Activated naive CD4-positive, alpha-beta T cell treated with anti-CD3 and anti-CD28 coated beads, Interleukin-2, amount 50 U/mL, for 16 hours (primary cell): ENCODE measurements at places on chromosomes 11 and 22.

- no peak for DNase-seq
Measured at GRCh38 chr11:1001617-1002405, 34.7 kb downstream of the MUC6 start.

GRCh38 chr11:92527467-92527866, 302.8 kb downstream of the FAT3 start:
- no peak for DNase-seq

- DNase-seq: no peak
Measured at GRCh38 chr11:105449100-105449734, 160.7 kb upstream of the GRIA4 start.

DNA sequence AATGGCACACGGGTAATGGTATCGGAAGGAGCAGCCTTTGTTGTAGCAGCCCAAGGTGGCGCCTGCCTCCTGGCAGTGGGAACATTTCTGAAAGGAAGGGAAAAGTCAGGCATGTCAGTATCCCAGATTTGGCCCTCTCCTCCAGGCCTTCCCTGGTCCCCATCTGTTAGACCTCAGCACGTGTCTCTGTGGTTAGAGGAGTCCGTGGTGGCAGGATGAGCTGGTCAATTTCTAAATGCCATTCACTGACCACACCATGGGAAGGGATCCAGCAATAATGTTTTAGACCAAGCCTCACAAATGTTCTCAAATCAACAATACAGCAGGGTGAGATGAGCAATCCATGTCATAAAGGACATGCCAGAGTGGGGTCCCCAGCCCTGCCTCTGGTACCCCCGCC, 49.0 kb upstream of the CYP2D6 start:
- DNase-seq: no peak

- no peak for DNase-seq
Measured at GRCh38 chr11:23866641-23867040, 630.2 kb upstream of the LUZP2 start.

- no peak for DNase-seq
Measured at GRCh38 chr22:31179345-31179744, 19.4 kb downstream of the RNF185 start.

- DNase-seq: no peak
Measured at GRCh38 chr11:132099692-132100091, 729.3 kb downstream of the NTM start.

DNA sequence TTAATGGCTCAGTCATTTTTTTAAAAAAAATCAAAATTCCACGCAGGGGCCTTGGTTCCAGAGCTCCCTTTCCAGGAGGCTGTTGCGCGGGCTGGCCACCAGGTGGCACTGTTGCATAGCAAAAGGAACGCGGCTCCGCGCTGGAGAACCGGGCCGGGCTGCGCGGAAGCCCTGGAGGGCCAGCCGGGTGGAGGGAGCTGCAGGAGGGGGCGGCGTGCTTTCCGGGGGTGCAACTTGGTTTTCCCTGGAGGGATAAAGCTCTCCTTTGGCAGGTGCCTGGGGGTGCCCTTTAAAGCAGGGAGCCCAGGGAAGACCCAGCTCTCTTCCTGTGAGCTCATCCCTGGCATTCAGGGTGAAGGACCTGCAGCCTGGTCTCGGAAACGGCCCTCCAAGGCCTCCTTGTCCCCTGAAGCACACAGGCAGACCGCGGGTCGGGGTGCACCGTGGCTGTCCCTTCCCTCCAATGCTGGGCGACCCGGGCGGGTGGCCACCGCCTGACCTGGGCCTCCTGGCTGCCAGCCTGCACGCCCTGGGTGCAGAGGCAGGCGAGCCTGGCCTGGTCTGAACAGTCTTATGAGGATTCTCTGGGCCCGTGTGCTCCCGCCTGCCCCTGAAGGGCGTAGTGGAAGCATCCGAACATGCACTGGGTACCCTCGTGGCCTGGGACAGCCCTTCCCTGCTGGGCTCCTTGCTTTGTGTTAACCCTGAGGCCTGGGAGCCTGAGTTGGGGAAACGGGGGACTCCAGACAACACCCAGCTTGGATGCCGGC, 23.4 kb downstream of the KRTAP5-5 start:
- peak; percentile 78 for DNase-seq

- DNase-seq: no peak
Measured at GRCh38 chr11:59216641-59217564, 4.2 kb upstream of the MPEG1 start.

GRCh38 chr11:34502949-34503348, 10.6 kb downstream of the ELF5 start:
- DNase-seq: no peak

DNA sequence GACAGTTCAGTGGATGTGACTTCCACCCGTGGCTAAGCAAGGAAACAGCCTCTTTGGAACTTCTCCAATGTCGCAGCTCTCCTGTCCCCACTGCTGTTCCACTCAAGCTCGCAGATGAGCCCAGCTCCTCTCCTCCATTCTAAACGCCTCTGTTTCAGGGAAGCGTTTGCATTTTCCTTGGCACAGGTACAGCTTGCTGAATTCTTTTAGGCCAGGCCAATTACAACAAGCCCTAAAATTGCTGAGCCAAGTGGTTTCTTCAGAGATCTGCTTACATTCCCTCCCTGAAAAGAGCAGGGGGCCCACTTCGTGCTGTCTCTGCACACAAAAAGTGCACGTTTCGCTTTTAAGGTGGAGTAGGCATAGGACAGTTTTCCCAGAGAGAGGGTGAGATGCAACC, 91.5 kb upstream of the BLID start:
- no peak for DNase-seq

DNA sequence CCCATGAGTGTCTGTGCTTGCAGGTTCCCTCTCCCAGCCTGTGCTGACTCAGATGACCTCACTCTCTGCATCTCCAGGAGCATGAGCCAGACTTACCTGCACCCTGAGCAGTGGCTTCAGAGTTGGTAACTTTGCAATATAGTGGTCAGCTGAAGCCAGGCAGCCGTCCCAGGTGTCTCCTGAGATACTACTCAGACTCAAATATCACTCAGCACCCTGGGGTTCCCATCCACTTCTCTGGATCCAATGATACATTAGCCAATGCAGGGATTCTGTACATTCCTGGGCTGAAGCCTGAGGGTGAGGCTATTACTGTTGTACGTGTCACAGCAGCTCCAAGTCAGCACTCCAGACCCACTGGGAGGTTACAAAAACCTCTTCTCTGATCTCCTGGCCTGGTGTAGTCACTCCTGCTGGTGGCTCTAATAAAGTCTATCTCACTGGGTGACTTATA, 87.8 kb upstream of the TOP3B start:
- no peak for DNase-seq

- DNase-seq: no peak
Measured at GRCh38 chr11:127118811-127119210, 118.2 kb upstream of the KIRREL3 start.

GRCh38 chr22:47219789-47220188, 457.3 kb downstream of the TBC1D22A start:
- DNase-seq: no peak

GRCh38 chr22:28418008-28418407, 261.6 kb downstream of the TTC28 start:
- DNase-seq: no peak

DNA sequence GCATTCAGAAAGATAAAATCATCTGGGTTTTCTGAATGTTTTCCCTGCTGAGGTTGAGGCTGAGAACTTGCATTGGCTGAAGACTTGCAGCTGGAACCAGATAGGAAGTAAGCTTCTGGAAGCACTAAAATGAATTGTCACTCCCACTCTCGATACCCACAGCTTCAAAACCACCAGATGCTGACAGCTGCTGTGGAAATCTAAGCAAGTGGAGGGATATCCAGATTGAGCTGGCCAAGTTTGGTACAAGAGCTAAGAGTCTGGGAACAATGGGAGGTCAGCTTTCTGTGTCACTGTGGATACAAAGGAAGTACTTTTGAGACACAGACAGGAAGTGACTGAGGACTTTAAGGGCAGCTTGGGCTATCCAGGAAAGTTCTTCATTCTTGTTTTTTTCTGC, 51.3 kb upstream of the CD44 start:
- DNase-seq: no peak

- DNase-seq: no peak
Measured at GRCh38 chr11:68524213-68524612, 63.7 kb downstream of the PPP6R3 start.

- no peak for DNase-seq
Measured at GRCh38 chr22:24440270-24440717, 12.9 kb downstream of the ADORA2A start.

GRCh38 chr11:57213342-57214097, 23.5 kb downstream of the APLNR start:
- DNase-seq: no peak

DNA sequence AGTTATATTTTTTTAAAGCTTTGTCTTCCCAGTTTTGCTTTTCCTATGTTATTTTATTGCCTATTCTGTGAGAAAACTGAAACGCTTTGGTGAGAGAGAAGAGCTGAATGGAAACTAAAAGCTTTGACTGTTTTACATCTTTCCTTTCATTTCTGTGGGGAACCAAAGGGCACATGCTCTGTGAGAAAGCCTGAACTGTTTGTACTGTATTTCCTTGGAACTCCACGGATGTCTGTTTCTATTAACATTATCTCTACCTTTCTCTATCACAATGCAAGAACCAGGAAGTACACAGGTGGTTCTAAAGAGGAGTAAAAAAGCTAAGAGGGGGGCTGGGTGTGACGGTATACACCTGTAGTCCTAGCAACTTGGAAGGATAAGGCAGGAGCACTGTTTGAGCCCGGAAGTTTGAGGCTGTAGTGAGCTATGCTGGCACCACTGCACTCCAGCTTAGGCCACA, 43.8 kb downstream of the CELF1 start:
- DNase-seq: no peak

- DNase-seq: no peak
Measured at GRCh38 chr22:42977569-42977968, 37.4 kb downstream of the PACSIN2 start.

DNA sequence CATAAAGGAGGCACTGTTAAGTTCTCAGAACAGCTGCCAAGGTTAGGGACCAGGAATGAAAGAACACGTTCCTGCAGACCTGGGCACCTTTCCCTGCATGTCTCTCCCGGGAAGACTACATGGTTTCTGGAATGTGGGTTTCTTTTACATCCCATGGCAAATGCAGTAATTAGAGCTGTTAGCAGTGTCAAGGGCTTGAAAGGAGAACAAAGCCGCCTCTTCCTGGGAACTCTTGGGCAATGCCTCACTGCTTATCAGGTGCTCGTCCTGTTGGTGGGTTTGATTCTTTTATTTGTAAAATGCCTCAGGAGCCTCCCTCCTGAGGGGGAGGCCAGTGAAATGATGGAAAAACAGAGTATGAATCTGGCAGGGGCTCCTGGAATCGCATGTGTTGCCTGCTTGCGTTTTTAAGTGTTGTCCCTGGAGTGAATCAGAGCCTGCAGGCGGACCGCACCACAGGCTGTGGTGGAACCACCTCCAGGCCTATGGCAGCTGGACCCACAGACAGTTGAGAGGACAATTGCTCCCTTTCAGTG, 723 bp upstream of the C22orf31 start:
- no peak for DNase-seq

GRCh38 chr11:57544566-57544965, 7.2 kb downstream of the SMTNL1 start:
- no peak for DNase-seq

GRCh38 chr11:10500757-10501684, 40.0 kb downstream of the RNF141 start:
- no peak for DNase-seq

- DNase-seq: no peak
Measured at GRCh38 chr22:32828150-32828549, 26.6 kb downstream of the TIMP3 start.

DNA sequence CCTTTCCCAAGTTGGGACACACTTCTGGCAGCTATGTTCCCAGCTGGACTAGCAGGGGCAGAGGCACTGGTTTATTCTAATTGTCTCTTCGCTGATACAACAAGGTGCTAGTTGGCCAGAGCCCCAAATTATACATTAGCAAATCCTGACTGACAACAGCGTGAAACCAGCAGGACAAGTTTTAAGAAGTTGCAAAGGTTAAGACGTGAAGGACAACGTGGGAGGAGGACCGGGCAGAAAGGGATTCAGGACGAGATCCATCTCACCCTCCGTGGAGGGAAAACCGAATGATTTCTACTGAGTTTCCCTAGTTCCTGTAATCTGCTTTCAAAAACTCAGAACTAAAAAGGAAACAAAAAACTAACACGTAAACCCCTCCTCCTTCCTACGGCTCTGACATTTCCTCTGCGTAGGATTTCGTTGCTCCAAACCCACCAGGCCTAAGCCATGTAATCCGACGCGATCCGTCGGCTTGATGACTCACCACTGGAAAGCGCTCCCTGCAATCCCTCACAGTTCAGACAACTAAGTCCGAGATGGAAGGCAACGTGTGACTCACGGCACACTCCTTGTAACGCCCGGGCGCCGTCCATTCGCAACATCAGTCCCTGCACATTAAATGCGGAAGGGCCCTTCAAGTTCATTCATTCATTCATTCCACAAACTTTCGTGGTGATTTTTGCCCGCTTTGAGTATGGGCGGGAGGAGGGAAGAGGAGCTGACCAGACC, 703 bp downstream of the POGLUT3 start:
- DNase-seq: peak; percentile 62

GRCh38 chr11:65642014-65642671, 4.2 kb downstream of the SIPA1 start:
- DNase-seq: no peak

GRCh38 chr11:117750916-117751662, 45.9 kb downstream of the DSCAML1 start:
- DNase-seq: no peak

GRCh38 chr11:79206951-79207350, 233.9 kb downstream of the TENM4 start:
- DNase-seq: no peak

DNA sequence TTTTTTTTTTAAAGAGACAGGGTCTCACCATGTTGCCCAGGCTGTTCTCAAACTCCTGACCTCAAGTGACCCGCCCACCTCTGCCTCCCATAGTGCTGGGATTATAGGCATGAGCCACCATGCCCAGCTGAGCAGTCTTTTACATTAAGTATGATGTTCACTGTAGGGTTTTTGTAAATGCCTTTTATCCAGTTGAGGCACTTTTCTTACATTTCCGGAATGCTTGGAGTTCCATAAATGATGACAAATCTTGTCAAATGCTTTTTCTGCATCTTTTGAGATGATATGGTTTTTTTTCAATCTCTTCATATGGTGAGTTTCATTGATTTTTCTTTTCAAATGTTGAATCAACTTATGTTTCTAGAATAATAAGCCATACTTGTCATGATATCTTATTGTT, 29.4 kb upstream of the CTTN start:
- no peak for DNase-seq

GRCh38 chr11:62546244-62546928, at the start of gene AHNAK:
TSS of gene AHNAK (minus strand) at chr11:62546806. CDS start at chr11:62536098, 10,708 bp downstream.
- DNase-seq: peak; percentile 59

- DNase-seq: no peak
Measured at GRCh38 chr11:61529537-61530225, 21.1 kb downstream of the LRRC10B start.

- peak; percentile 58 for DNase-seq
Measured at GRCh38 chr11:72684236-72684912, 10.2 kb upstream of the PDE2A start.

GRCh38 chr22:46578824-46579561, 41.2 kb upstream of the GRAMD4 start:
- DNase-seq: peak; percentile 5

DNA sequence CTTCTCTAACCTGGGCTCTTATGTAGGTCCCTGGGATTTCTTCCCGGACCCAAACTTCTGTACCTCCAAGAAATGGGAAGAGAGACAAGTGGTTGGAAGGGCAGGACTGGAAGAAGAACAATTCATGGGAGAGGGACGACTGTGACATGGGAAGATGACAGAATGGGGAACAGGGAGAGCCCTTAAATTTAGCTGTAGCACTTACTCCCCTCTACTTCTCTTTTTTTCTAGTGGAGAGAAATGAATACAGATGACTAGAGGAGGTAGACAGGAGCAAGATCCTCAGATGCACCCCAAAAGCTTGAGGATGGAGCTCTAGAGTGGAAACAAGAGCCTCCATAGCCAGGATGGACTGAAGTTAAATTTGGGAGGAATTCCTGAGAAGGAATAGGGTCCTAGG, 2.3 kb downstream of the RHOG start:
- DNase-seq: no peak
